Fibroblast of gingiva (primary cell): ENCODE measurements at places on chromosomes 16 and 17.
A peak's percentile ranks its signal among the peaks of the same experiment; 100 is the strongest.

GRCh38 chr16:19132255-19132654 is 18.5 kb downstream of the ITPRIPL2 start:
- no peak for DNase-seq

DNA sequence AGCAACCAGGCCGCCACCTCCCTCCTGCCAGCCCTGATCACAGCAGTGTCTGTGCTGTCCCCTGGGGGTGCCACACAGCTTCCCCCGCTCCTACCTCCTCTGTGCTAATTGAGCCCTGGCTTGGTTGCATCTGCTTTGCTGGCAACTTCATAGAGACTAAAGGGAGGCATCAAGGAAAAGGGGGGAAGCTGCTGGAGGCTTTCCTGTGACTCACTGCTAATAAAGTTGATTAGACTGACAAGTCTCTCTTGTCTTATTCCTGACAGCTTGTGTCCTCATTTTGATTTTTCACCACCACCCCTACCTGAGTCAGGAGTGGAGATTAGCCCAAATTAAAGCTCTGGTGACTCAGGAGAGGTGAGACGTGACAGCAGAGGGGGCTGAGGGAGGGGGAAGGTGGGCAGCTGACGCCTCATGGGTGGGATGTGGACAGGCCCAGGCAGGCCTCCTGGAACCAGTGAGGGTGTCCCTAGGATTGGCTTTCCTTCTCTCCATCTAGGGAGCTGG is 310.0 kb downstream of the CBLN1 start:
- DNase-seq = no peak

DNA sequence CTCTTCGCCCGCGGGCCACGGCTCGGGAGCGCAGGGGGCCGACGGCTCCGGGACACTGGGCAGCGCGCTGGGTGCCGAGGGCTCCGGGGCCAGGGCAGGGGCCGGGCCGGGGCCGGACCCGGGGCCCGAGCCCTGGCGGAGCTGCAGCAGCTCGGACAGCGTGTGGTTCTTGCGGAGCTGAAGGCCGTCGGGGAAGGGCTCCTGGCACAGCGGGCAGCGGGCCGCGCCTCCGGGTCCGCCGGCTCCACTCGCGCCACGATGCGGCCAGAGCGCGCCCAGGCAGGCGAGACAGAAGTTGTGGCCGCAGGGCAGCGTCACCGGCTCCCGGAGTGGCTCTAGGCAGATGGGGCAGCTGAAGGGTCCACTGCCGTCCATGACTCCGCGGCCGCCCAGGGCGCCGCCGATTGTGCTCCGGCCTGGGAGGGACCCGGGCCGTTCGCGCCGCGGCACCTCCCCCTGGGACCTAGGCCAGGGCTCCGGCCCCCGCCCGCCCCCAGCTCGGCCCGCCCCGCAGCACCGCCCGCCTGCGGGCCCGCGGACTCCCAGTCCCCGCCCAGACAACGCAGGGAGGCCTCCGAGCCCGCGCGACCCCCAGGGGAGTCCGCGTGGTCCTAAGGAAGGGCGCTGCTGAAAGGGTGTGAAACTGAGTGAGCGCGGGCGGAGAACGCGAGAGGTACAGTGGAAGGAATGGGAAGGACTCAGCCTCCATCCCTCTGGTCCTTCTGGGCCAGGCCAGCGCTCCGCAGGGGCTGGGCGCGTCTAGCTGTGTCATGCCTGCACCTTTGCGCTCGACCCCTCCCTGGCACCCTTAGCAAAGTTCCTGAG is at the start of gene TRIM47:
Gene TRIM47, minus strand, starts transcription at position 408 of the 825 bp plus-strand sequence. Its CDS starts 33 bp downstream, at position 375.
- peak; percentile 74 for DNase-seq

DNA sequence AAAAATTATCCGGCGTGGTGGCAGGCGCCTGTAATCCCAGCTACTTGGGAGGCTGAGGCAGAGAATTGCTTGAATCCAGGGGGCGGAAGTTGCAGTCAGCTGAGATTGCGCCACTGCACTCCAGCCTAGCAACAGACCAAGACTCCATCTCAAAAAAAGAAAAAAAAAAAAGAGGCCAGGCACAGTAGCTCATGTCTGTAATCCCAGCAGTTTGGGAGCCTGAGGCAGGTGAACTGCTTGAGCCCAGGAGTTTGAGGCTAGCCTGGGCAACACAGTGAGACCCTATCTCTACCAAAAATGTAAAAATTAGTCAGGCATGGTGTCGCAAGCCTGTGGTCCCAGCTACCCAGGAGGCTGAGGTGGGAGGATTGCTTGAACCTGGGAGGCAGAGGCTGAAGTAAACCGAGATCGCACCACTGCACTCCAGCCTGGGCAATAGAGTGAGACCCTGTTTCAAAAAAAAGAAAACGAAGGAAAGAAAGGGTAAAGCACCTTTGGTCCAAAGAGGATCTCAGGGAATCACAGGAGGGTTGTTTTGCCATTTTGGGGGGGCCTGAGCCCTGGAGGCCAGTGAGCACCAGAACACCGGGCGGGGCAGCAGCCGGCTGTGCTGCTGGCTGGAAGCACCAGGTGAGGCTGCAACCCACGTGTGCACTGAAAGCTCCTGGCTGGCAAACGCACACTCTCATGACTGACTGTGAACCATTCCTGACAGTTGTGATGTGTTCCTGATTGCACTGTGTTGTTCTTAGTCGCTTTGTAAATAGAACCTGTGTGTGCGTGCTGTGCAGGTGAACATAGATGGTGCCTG is 18.4 kb downstream of the HS3ST6 start:
- no peak for DNase-seq

DNA sequence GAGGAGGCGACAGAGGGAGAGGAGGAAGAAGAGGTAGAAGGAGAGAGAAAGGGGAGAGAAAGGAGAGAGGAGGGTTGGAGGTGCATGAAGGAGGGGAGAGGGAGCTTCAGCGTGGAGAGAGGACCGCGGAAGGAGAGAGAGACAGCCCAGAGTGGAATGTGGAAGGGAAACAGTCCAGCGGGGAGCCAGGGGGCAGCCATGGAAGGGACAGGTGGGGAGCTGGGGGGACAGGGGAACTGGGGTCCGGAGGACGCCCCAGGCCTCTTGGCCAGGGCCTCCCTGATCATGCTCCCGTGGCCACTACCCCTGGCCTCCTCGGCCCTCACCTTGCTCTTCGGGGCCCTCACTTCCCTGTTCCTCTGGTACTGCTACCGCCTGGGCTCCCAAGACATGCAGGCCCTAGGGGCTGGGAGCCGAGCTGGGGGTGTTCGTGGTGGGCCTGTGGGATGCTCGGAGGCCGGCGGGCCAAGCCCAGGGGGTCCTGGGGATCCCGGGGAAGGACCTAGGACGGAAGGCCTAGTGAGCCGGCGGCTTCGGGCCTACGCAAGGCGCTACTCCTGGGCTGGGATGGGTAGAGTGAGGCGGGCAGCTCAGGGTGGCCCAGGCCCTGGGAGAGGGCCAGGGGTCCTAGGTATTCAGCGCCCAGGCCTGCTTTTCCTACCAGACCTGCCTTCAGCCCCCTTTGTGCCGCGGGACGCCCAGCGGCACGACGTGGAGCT is 759 bp downstream of the ASPHD1 start:
- DNase-seq = no peak

- DNase-seq = no peak
Measured at GRCh38 chr16:56515665-56516064, 4.2 kb downstream of the BBS2 start.

DNA sequence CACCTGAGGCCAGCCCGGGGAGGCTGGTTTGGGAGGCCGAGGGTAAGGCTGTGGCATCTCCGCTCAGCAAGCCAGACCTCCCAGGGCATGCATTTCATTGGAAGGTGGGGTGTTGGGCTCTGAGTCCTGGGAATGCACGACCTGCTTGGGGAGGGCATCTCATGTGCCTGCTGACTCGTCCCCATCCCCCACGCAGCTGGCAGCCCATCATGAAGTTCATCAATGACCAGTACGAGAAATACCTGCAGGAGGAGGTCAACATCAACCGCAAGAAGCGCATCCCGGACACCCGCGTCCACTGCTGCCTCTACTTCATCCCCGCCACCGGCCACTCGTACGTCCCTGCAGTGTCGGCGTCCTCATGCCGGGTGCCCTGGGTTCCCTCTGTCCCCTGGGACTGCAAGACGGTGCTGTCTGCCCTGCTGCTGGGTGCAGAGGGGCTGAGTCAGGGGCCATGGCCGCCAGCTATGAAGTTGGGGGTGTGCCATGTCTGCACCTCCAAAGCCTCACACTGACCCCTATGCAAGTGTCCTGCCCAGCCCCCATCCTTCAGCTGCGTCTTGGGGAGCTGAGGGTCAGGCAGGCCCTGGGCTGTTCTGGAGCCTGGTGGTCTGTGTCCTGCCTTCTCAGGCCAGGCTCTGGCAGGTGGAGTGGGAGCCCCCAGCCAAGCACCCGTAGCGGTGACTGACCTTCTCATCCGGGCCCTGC is 347.9 kb downstream of the SEC14L1 start:
- DNase-seq = no peak

DNA sequence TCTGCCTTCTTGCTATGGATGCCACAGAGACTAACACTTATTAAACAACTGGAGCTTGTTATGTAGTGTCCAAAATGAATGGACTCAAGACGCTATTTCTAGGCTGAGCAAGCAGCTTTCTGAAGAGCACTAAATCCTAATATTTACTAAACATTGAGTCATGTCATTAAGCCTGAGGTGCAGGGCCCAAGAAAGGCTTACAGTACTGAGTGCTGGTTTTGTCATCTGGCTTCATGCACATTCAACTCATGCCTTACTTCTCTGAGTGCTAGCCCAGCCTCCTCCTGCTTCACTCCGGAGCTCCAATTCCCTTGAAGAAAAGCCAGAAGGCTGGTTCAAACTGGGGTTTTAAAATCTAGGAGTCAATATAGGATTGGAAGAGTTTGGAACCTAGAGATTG is 363.3 kb upstream of the CDH5 start:
- no peak for DNase-seq

- peak; percentile 17 for DNase-seq
Measured at GRCh38 chr17:63039899-63040602, 74.0 kb downstream of the TANC2 start.

DNA sequence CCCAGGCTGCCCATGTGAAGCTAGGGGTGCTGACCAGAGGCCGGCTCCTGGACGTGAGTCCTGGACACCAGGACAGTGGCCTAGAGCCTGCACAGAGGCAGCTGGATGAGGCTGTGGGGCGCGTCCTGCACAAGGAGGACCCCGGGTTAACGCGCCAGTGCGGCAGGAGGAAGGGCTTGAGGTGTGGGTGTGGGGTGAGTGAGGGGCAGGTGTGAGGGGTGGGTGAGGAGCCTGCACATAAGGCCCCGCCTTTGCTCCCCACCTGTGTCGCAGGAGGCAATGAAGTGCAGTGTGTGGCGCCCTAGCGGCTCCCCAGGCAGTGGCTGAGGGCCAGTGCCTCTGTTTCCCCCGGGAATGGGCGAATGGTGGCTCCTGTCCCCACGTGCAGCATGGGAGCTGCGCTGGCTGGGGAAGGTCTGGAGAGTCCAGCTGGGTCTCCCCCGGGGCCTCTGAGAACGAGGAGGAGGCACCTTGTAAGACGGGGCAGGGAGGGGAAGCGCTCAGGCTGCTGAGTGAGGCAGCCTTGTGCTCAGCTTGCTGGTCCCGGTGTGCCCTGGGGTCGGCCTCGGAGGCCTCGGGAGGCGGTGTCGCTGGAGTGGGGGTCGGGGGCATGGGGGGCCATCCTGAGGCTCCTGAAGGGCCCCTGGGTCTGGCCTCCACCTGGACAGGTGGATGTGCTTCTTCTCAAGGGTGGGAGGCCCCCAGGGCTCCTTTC is 3.2 kb downstream of the CD7 start:
- DNase-seq = no peak

DNA sequence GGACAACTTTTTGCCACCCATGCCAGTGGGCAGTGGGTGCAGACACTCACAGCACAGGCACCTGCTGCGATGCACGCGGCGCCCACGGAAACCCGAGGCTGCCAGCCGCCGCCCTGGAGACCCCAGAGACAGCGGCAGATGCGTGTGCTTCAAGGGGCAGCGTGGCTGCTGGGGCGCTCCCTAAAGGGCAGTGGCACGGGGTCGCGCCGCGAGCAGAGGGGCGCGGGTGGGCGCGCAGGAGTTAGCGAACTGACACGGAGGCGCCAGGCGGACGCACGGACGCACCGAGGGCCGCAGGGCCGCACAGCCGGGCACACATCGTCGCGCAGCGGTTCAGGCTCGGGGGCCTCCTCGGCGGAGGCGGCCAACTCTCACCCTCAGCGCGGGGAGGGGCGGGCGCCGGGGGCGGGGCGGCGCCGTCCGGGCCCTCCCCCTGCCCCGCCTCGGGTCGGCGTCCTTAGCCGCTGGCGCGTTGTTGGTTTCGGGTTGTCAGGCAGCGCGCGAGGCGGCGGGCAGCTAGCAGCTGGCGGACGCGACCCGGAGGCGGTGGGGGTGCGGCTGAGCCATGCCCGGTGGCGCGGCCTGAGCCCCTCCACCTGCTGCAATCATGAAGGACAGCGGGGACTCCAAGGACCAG is at the start of gene KIF19:
Gene KIF19, plus strand, starts transcription at position 484 of the 637 bp plus-strand sequence. Its CDS starts 124 bp downstream, at position 608.
- no peak for DNase-seq

DNA sequence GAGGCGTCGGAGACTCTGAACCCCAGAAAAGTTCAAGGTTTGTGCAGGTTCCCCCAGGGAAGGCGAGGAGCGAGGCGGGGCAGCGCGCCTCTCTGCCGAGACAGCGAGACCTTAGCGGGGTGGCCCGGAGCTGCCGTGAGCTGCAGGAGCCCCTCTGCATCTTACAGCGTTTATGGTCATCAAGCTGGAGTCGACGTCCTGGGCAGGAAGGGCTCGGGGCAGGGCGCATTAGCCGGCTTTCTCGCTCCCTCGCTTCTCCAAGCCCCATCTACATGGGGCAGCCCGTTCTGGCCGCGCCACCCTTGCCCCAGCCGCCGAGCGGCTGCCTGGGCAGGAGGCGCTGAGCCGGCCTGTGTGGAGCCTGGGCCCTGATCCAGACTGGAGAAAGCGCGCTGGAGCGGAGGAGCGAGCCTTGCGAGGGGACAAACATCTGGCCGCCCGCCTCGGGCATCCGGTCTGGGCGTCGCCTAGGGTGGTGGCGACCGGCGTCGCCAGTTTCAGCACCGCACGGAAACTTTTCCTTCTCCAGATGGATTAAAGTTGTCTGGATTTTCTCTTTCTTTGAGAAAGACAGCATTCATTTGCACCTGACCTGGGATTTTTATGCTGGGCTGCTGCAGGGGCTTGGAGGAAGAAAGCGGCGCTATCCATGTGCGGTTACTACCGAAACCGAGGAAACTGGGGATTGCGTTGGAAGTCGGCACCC is 750 bp downstream of the TMEM132E start:
- no peak for DNase-seq

DNA sequence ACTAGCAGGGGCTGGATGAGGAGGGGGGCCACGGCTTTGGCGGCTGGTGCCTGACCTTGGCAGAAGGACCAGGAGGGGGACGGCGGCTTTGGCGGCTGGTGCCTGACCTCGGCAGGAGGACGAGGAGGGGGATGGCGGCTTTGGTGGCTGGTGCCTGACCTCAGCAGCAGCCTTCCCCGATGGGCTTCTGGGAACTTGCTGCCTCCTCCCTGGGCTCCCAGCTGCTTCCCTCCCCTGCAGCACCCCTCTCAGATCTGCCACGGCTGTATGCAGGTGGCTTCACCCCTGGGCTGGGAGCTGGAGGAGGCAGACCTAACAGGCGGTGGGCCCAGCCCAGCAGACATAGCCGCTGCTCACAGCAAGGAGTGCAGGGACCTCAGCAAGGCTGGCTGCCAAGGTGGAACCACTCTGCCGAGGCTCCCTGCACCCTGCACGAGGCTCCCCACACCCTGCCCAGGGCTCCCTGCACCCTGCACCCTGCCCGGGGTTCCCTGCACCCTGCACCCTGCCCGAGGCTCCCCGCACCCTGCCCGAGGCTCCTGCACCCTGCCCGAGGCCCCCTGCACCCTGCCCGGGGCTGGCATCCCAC is 38.4 kb upstream of the CBFA2T3 start:
- DNase-seq = no peak

GRCh38 chr16:20875355-20875650 is 24.9 kb downstream of the DCUN1D3 start:
- no peak for DNase-seq
